ENCODE measurements at places on chromosomes 4 and X.

- DNase-seq = no peak
Measured at GRCh38 chr4:84878090-84878489, 88.4 kb downstream of the WDFY3 start.

GRCh38 chr4:68278029-68278428, 32.5 kb upstream of the TMPRSS11B start:
- no peak for DNase-seq

GRCh38 chr4:18109676-18110075, 88.1 kb upstream of the LCORL start:
- no peak for DNase-seq

- DNase-seq = no peak
Measured at GRCh38 chr4:87557348-87557747, 28.2 kb upstream of the SPARCL1 start.

DNA sequence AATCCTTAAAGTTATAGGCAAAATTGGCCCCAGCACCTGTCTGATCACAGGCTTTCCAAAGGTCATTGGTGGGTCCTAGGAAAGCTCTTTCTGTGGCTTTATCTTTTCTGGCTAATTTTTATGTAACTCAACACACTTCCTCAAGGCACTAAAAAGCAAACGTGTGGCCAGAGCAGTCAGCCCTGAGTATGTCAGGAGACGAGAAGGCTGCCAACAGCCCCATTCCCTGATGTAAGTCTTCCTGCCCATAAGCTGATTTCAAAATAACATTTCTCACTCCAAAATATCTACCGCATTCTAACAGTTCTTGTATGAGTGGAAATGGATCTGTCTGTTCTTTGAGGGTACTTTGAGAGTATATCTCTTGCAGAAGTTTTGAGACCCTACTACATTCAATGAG, 25.5 kb upstream of the FUNDC1 start:
- DNase-seq = no peak

DNA sequence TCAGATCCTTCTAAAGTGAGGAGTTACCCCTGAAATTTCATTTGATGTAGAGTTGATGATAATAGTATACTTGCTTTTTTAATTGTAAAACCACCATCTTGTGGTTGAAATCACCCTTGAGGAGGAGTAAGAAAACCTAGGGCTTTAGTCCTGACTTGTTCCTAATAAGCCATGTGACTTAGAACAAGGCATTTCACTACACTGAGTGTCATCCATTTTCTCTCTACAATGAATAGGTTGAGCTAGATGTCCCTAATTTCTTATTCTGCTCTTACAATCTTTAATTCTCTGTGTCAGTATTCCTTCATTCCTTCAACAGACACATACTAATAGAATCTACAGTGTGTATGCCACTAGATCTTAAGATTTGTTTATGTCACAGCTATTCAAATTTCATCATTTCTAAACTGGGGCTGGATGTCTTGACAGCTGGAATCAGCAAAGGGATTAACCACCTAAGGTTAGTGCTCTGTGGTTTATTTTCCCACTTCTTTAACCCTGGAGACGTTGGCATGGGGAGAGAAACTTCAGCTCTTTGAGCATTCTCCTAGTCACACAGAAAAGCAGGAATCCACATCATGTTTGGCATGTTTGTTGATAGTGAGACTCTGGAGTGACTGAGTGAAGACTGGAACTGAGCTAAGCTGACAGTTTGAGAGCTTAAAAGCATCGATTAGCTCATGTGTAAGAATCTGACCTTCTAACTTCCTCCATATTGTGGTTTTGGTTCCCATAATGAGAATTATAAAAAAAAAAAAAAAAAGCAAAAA, 246.3 kb downstream of the NDST4 start:
- DNase-seq = no peak

DNA sequence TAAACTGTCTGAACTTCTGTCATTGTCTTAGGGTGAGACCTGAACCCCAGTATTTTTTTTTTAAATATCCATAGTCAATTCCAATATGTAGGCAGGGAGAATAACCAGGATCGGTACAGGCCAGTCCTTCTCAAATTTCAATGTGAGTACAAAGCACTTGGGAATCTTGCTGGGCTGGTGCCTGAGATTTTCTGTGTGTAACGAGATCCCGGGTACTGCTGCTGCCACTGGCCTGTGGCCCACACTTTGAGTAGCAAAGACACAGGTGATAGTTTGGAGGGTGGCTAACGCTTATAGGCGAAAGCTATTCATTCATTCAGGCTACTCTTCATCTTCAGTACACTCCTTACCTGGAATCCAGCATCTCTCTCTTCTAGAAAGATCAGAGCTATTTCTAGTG, 923.6 kb upstream of the TENM3 start:
- DNase-seq = no peak

DNA sequence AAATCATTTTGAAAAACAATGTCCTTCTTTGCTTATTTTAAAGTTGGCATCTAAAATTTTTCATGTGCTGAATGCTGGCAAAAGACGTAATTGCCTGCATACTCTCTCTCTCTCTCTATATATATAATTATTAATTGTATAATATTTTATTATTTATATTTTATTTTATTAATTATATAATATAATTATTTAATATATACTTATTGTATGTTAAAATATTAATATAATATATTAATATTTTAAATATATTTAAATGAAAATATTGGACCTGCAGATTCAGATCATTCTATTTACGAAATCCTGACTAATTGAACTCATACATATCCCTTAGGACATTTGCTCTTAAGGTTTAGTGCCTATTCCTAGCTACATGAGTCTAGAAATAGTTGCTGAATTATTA, 144.7 kb upstream of the VCX start:
- no peak for DNase-seq

GRCh38 chr4:95887551-95887950, 47.7 kb downstream of the PDHA2 start:
- no peak for DNase-seq

GRCh38 chr4:177555007-177555574, 112.9 kb upstream of the AGA start:
- no peak for DNase-seq

All from NCI-H2171 treated with DMSO at 0.1 percent for 48 hours (cell line).